Sigmoid colon (tissue), 7 donors: ENCODE measurements at places on chromosomes 12 and 14. TPM values are rescaled to one million over a fixed set of nuclear protein-coding genes. Genes with fewer than 3 reads are reported as not detected.
A peak's percentile ranks its signal among the peaks of the same experiment; 100 is the strongest.

GRCh38 chr12:53200458-53201176 lies 6.4 kb downstream of the ITGB7 start:
- DNase-seq: peak; percentile 41

Gene MSI1
- 1.2 TPM for polyA plus RNA-seq

Gene CKAP4
- 49.1 TPM for polyA plus RNA-seq

Gene SPTLC2
- polyA plus RNA-seq: 27.6 TPM

Gene HSPB8
- 18.0 TPM for polyA plus RNA-seq

Gene KLC1
- 37.8 TPM for polyA plus RNA-seq

DNA sequence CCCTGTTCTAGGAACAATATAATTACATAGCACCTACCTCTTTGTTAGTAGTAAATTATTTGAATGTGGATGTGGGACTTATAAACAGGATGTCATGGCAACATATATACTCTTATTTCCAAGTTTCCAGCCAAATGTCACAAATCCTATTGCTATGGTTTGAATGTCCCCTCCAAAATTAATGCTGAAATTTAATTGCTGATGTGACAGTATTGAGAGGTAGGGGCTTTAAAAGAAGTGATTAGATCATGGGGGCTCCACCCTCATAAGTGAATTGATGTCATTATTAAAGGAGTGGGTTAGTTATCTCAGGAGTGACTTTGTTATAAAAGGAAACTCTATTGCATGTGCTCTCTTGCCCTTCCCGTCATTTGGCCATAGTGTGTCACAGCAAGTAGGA lies 164.2 kb upstream of the ATF7IP start:
- DNase-seq: no peak

Gene SLC38A4
- polyA plus RNA-seq: 0.60 TPM

DNA sequence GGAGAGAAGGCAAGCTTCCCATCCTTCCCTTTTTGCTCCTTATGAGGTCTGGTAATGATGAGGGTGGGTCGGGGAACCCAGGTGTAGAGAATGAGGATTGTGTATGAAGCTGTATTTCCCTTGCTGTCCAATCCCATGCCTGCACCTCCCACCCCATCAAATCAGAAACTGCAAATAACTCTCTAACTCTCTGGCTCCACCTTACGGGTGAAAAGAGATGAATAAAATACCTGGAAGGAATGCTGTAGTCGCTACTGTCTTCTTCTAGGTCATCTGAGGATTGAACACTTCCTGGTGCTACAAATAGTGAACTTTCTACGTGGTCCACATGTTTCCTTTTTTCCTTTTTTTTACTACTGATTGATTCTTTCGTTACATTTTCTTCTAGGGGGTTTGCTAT lies 38.9 kb upstream of the DICER1 start:
- DNase-seq: no peak

DNA sequence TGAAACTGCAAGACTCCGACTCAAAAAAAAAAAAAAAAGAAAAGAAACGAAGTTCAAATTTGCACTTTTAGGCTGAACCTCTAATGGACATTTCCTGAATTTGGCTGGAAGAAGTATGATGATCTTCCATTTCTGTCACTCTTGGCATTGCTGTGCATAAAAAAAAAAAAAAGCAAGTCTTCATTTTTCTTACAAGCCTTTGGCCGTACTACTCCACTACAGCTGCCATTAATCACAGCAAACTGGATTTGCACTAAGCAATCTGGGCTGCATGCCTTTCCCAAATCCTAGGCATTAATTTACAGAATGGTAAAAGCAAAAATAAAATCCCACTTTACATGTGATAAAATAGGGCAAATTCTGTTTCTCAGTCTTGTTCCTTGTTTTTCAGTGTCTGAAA lies 7.1 kb downstream of the CSRP2 start:
- DNase-seq: no peak

Gene EID3
- 0.46 TPM for polyA plus RNA-seq
